ENCODE measurements at places on chromosomes 7 and 10.
A peak's percentile ranks its signal among the peaks of the same experiment; 100 is the strongest.

- peaks cover 18% of the 10 kb centered on the region for H3K4me1 ChIP-seq
- H3K27ac ChIP-seq, result no peak overlapping the region
- H3K4me3 ChIP-seq, result no peak overlapping the region
- DNase-seq, result no peak
Measured at GRCh38 chr10:72016608-72017300, 52.6 kb downstream of the CHST3 start.

- no peak overlapping the region for H3K27ac ChIP-seq
- H3K36me3 ChIP-seq, result no peaks in the 10 kb centered on the region
- H3K4me1 ChIP-seq, result peaks cover 30% of the 10 kb centered on the region
- DNase-seq, result no peak
Measured at GRCh38 chr7:49776994-49777393, 3.6 kb downstream of the VWC2 start.

DNA sequence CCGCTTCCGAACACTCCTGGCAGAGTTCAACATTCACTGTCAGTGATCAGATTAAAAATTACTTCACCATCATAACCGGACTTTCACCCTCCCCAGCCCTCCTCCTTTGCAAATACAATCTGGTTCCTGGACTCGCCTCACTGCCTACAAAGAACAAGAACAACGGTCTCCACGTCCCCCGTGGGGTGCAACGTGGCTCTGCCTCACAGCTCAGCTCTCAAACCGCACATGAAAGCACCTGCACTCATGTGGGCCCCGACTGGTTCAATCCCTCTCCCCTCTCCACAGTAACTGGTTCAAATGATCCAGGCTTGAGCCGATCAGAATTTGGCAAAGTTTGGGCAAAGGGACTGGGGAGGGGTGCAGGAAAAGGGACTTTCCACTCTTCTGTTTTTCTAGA is 21.0 kb downstream of the ASB13 start:
- peaks cover 9% of the 10 kb centered on the region for H3K4me1 ChIP-seq
- peak overlapping the region; percentile 72 for H3K27ac ChIP-seq
- no peak for DNase-seq
- H3K4me3 ChIP-seq, result no peak overlapping the region
- H3K36me3 ChIP-seq, result peaks cover 52% of the 10 kb centered on the region

DNA sequence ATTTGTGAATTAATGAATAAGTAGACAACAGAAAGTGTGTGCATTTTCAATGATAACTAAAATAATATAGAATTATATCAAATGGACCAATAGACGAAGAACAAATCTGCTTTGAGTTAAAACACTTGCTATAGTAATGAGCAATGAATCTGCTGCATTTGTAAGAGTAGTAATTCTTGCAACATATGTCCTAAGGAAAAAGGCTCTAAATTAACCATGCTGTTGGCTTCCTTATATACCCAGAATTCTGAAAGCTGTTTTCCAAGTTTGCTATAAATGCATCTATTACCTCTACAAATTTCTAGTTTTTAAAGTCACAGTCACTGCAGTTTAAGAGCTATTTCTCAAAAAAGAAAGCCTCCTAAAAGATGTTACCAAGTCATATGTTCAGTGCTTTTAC is 20.5 kb upstream of the ANLN start:
- peaks cover 3% of the 10 kb centered on the region for H3K27me3 ChIP-seq
- no peaks in the 10 kb centered on the region for H3K36me3 ChIP-seq
- H3K27ac ChIP-seq, result no peak overlapping the region
- H3K4me3 ChIP-seq, result no peak overlapping the region
- H3K4me1 ChIP-seq, result peaks cover 6% of the 10 kb centered on the region
- no peak for DNase-seq

- no peak for DNase-seq
- peak overlapping the region; percentile 53 for H3K27ac ChIP-seq
- H3K27me3 ChIP-seq, result no peaks in the 10 kb centered on the region
- no peaks in the 10 kb centered on the region for H3K36me3 ChIP-seq
- no peak overlapping the region for H3K4me3 ChIP-seq
- peaks cover 51% of the 10 kb centered on the region for H3K4me1 ChIP-seq
Measured at GRCh38 chr10:59865101-59865500, 41.3 kb downstream of the CCDC6 start.

- DNase-seq, result no peak
- no peak overlapping the region for H3K27ac ChIP-seq
- H3K27me3 ChIP-seq, result no peaks in the 10 kb centered on the region
- H3K36me3 ChIP-seq, result no peaks in the 10 kb centered on the region
- peaks cover 7% of the 10 kb centered on the region for H3K4me1 ChIP-seq
- H3K4me3 ChIP-seq, result no peak overlapping the region
Measured at GRCh38 chr7:150753826-150754603, 16.8 kb downstream of the GIMAP5 start.

GRCh38 chr7:26858735-26859134 is 5.7 kb downstream of the SKAP2 start:
- peak overlapping the region; percentile 30 for H3K27ac ChIP-seq
- H3K36me3 ChIP-seq, result no peaks in the 10 kb centered on the region
- no peak for DNase-seq
- H3K27me3 ChIP-seq, result no peaks in the 10 kb centered on the region
- H3K4me3 ChIP-seq, result no peak overlapping the region

DNA sequence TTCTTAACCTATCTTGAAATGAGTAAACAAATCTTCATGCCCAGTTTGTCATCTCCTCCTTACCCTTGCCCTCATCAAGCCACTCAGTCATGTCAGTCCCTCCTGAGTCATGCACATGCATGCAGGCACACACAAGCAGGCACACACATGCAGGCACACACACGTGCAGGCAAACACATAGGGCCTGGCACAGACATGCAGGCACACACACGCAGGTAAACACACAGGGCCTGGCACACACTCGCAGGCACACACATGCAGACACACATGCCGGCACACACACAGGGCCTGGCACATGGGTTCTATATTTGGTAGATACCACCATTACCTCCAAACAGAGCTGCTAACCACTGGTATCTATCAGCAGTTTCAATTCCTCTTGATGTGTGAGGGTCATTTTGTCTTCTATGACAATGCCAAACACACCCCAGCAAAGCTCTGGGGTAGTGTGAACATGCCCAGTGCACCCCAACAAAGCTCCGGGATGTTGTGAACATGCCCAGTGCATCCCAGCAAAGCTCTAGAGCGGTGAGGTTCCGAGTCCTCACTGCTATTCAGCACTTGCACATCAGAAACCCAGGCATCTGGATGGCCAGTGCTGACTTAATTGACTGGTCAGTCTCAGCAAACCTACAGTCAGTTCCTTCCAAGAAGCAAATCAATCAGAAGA is 563.8 kb downstream of the PTPRN2 start:
- no peak for DNase-seq
- H3K4me1 ChIP-seq, result no peaks in the 10 kb centered on the region
- H3K27ac ChIP-seq, result no peak overlapping the region
- no peaks in the 10 kb centered on the region for H3K27me3 ChIP-seq

DNA sequence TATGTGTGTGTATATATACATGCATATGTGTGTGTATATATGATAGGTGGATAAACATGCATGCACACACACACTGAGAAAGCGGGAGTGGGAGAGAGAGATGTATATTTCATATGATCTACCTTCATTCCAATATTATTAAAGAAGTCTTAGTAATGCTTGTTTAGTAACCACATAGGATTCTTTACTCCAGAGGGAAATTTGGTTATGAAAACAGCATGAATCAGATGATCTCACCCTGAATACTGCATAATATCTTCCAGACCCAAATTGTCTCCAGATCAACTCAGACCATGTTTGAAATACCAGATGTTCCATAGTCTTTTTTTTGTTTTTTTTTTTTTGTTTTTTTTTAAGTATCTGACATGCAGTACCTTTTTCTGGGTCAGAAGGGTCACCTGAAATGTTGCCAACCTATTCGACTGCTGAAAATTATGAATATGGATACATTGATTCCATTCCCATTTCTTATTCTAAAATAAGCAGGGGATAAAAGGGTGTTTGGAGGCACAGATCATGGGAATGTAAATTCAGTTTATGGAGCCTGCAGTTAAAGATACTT is 17.4 kb downstream of the TES start:
- no peak for DNase-seq
- no peak overlapping the region for H3K4me3 ChIP-seq
- no peaks in the 10 kb centered on the region for H3K27me3 ChIP-seq
- H3K27ac ChIP-seq, result peak overlapping the region; percentile 55
- no peaks in the 10 kb centered on the region for H3K36me3 ChIP-seq
- H3K4me1 ChIP-seq, result peaks cover 50% of the 10 kb centered on the region

DNA sequence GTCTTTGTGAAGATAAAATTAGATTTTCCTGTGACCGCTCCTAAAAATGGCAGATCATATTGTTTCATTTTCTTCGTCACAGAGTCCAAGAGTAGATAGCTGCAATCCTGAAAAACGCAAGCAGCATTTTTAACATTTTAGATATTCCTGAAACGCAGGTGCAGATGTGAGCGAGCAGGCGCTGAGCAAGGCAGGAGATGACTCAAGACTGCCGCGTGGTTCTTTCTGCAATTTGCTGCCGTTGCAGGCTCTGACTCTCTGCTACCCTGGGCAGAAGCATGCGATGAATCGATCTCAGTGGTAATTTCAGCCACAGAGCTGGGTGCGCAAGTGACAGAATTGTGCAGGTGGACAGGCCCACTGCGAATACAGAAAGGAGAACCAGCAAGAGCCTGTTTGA is 331.9 kb downstream of the ACTR3B start:
- H3K27ac ChIP-seq, result no peak overlapping the region
- H3K4me3 ChIP-seq, result no peak overlapping the region
- no peaks in the 10 kb centered on the region for H3K4me1 ChIP-seq
- no peaks in the 10 kb centered on the region for H3K36me3 ChIP-seq
- no peak for DNase-seq
- H3K27me3 ChIP-seq, result no peaks in the 10 kb centered on the region

- no peaks in the 10 kb centered on the region for H3K27me3 ChIP-seq
- peaks cover 7% of the 10 kb centered on the region for H3K4me1 ChIP-seq
- no peak overlapping the region for H3K4me3 ChIP-seq
- no peak overlapping the region for H3K27ac ChIP-seq
Measured at GRCh38 chr10:34124522-34125035, 690.5 kb downstream of the PARD3 start.

Data from suprapubic skin (tissue), 4 donors.